ENCODE measurements at places on chromosomes 4 and X. TPM values are rescaled to one million over a fixed set of nuclear protein-coding genes. Genes with fewer than 3 reads are reported as not detected.

The RTL3 gene
- total RNA-seq = 0.32 TPM

The CCDC110 gene
- 0.47 TPM for total RNA-seq

The TBC1D1 gene
- 127 TPM for total RNA-seq

The CLIC2 gene
- total RNA-seq = 17.3 TPM

The ADGRA3 gene
- total RNA-seq = 28.0 TPM

DNA sequence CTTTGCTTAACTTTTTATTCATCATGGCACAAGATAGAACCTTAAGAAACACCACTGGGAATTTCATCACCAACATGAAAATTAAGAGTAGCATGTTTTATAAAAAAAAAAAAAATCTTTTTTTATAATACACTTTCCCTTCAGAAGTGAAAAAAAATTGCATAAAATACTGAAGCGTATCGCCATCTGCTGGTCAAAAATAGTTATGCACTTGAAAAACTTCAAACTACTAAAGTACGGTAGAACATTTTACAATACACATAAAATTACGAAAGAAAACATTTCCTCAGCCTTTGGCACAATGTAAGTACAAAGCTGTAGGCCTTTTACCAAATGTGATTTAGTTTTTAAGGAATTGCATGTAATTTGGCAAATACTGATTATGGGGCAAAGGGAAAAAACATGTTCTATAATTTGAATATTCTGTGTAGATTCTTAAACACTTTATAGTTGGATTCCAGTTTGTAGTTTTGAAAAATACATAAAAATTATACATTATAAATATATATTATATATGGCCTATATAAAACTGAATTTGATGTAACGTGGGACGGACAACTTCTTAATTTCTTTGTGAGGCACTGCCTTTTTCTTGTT, 26.5 kb downstream of the HCCS start:
- DNase-seq = no peak

DNA sequence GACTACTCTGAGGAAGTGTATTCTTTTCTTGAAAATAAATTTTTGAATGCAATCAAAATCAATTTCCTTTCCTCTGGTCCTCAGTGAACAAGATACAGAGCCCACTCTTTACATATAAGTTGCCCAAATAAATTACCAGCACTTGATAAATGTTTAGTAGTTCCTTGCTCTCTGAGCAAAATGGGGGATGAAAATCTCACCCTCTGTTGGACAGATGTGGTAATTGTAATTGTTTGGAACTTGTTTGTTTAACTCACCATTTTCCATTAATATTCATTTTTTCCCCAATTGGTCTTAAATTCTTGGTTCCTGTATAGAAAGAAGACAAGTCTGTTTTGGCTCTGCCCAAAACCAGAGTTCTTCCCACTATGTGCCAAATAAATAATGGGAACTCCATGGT, 146.3 kb downstream of the LDB2 start:
- DNase-seq = no peak

DNA sequence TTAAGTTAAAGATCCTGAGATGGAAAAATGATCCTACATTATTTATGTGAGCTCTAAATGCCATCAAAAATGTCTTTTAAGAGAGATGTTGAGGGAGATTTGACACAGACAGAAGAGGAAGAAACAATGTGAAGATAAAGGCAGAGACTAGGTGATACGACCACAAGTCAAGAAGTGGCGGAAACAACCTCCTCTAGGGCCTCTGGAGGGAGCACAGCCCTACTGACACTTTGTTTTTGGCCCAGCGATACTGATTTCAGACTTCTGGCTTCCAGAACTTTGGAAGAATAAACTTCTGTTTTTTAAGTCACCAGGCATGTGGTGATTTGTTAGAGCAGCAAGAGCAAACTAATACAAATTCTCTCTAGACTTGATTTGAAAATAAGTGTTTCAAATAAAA, 1216.1 kb downstream of the FSTL5 start:
- DNase-seq = no peak

DNA sequence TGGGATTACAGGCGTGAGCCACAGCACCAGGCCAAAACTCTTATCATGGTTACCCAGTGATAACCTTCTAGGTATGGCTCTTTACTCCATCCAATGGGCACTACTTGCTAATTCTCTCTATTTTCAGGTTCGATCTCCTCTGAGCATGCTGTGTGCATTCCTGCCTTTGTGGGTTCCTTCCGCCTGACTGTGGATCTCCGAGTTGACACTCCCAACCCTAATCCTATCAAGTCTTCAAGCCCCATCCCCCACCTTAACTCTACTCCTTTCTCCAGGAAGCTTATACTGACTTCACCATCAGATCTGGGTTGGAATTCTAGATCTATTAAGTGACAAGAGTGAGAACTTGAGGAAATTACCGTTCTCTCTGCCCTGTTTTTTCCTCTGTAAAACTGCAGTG, 64.6 kb downstream of the ZAR1 start:
- DNase-seq = no peak

- DNase-seq = no peak
Observed at GRCh38 chrX:101265869-101266428, 25.2 kb downstream of the TAF7L start.

- DNase-seq = no peak
Observed at GRCh38 chrX:100615005-100615404, 21.6 kb downstream of the TSPAN6 start.

DNA sequence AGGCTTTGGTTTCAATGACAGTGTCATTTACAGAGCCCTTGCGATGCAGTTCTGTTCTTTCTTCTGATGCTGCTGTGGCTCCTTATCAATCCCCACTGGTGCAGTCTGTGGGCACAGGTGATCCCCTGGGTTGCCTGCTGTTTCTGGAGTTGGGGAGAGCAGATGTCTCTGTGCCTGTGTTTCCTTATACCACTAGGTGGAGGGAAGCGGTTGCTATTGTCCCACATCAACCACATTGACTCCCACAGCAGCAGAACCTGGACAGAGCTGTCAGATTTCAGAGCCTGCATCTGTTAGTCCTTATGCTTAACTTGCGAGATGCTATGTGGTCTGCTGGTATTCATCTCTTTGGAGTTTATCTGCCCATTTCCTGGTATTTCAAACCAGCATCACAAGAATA, 57.7 kb downstream of the NEIL3 start:
- no peak for DNase-seq

DNA sequence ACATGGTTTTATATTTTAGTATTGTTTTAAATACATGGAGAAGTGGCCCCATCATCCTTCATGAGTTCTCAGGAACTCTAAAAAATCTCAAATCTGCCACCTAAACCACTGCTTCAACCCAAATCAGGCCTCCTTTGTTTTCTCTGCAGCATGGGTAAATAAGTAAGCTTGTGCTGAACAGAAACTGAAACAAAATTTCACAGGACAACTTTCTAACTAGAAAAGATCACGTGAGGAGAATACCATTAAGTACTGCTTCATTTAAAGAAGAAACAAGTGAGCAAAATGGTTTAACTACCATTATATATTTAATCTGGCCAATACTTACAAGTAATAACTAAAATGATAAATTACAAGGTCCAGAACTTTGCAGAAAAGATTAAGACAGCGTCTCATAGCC, 2.5 kb downstream of the ARAP2 start:
- DNase-seq = no peak

DNA sequence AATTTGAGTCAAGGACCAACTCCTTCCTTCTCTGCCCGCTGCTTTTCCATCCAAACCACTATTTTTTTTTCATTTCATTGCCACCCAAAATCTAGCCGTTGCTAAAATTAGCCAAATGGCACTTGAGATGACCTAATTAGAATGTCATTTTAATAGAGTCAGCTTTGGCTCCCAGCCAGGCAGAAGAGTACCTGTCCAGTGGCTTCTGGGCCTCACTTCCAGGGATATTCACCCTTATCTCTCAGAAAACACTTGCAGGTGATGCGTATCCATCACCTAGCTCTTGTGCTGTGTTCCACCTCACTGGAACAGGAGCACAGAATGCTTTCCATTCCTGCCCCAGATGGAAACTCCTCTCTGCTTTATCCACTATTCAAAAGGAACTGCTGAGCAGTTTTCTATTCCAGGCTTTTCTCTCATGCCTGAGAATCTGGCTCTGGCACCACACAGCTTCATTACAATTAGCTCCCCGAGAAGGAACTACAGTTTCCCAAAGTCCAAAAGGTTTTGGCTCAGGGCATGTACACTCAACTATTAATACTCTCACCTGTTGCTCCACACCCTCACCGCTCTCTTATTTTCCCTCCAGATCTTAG, 18.5 kb downstream of the MAGEA9B start:
- DNase-seq = no peak

DNA sequence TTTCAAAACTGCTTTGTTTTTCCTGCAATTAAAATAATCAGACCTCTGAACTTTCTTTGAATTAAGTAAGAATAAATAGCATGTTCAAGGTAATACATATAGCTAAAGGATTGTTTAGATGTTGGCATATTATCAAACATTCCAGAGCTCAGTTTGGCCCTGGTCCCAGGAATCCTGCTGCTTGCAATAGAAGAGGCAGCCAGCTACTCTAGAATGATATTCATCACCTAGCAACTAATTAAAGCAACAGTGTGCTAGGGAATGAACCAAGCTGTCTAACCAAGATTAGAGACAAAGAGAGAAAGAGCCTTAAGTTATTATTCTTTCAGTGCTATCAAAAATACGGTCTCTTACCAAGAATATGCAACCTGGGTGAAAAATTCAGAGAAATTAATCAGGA, 460.9 kb downstream of the GABRG1 start:
- DNase-seq = no peak

DNA sequence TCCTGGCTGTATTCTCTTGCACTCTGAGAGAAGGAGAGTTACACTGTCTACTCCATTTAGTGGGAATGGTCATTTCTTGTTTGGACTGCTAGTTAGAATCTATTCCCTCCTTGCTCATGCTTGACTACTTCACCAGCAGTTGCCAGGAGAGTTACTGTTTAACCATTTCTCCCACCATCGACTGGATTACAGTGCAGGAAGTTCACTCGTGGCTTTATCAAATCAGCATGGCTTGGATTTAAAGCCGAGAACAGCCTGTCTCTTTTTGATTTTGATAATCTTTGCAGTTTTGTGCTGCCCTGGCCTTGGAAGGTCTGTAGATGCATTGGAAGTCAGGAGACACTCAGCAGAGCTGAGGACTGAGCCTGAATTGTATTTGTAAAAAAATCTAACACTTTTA, 3.2 kb downstream of the GBA3 start:
- DNase-seq = no peak

GRCh38 chrX:56279863-56280262, 47.7 kb downstream of the KLF8 start:
- no peak for DNase-seq

GRCh38 chr4:87865960-87866598, 33.3 kb downstream of the MEPE start:
- DNase-seq = no peak

GRCh38 chr4:76987153-76987591, 37.6 kb downstream of the SEPTIN11 start:
- DNase-seq = no peak

DNA sequence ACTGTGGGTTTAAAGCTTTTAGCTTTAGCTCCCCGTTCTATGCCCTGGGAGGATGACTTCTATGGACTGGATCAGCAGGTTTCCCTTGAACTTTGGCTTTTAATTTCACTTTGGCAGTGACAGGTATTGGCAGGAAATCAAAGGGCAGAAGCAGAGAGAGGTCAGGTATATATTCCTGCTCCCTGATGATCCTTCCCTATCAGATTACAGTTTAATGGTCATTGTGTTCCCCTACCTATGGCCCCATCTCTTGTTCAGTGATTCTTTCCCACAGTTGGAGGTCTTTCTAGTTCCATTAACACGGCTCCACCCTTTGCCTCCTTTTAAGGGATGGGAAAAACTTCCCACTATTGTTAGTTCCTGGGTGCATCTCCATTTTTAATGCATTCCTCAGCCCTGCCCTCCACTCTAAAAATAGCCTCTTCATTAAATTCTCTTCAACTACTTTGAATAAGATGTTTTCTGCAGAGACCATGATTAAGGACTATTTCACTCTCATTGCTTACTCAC, 107.8 kb upstream of the TMEM47 start:
- no peak for DNase-seq

GRCh38 chrX:107775000-107775733, 420 bp downstream of the TSC22D3 start:
- no peak for DNase-seq

All from omental fat pad (tissue), 4 donors.